ENCODE measurements at places on chromosomes 16 and 17.

DNA sequence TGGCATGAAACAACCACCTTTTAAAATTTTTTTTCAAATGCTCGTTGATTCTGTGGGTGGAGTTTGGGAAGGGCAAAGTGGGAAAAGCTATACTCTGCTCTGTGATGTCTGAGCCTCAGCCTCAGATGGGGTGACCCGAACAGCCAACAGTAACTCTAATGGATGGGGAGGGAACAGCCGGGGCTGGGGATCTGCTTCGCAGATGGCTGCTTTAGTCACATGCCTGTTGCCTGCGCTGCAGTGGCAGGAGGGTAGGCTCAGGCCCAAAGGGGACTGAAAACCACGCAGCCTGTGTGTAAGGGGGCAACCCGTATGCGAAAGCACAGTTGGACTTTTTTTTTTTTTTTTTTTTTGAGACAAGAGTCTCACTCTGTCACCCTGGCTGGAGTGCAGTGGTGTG, 14.9 kb upstream of the MAPK3 start:
- no peak for DNase-seq

GRCh38 chr17:77834170-77835115, 124.1 kb upstream of the TNRC6C start:
- DNase-seq = peak; percentile 50

DNA sequence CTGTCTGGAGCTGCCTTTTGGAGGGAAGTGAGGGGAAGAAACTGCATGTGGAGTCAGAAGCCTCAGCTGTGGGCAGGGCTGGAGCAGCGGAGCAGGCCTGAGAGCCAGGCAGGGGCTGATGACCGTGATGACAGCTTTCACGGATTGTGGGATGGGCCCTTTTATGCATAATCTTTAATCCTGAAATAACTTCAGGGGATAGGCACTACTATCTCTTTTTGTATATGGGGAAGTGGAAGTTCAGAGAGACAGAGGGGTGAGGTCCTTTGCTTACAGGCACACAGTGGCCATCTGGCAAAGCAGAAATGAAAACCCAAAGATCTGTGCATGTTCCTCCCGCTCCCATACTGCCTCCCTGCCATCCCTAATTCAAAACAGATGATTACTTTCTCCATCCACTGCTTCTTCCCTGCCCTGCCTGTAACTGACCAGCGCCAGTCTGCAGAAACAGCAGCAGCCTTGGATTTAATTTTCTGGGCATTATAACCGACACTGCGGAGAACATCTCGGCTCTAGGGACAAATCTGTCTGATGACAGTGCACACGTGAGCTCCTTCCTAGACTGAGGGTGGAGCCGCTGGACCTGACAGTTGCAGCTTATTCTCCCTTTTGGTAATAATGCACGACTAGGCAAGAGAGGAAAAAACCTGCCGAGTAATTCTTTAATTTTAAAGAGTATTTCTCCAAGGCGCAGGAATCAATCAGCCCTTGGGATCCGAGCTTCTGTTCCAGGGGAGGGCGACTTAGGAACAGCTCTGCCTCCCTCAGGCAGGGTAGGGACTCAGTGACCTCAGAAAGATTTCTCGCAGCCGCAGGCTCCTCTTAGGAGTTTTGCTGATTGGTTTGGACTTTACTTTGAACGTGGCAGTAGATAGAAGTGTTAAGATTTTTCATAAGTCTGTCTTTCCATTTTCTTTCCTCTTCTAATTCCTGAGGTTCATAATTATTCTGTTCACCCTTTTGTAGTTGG, 95.4 kb downstream of the UTP18 start:
- DNase-seq = no peak

GRCh38 chr16:87956365-87957231, 5.4 kb downstream of the BANP start:
- peak; percentile 52 for DNase-seq

GRCh38 chr17:36824678-36825101, 112.6 kb upstream of the LHX1 start:
- no peak for DNase-seq

GRCh38 chr17:31394544-31394943, 3.1 kb downstream of the RAB11FIP4 start:
- DNase-seq = no peak

- no peak for DNase-seq
Measured at GRCh38 chr16:83882163-83882885, 16.6 kb upstream of the MLYCD start.

DNA sequence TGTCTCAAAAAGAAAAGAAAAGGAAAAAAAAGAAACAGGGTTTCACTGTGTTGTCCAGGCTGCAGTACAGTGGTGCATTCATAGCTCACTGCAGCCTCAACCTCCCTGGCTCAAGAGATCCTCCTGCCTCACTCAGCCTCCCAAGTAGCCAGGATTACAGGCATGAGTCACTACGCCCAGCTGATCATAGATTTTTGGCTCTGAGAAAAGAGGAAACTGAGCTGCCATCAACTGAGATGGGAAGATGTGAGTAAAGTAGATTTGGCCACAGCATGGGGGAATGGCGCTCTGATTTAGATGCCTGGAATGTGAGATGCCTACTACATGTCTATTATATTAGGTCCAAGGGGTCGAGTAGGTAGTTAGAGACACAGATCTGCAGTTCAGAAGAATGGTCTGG, 5.9 kb upstream of the NAGS start:
- DNase-seq = no peak

- no peak for DNase-seq
Measured at GRCh38 chr16:9139965-9140364, 48.5 kb downstream of the HAPSTR1 start.
